ENCODE measurements at places on chromosomes 3 and 15. TPM values are rescaled to one million over a fixed set of nuclear protein-coding genes. Genes with fewer than 3 reads are reported as not detected.
A peak's percentile ranks its signal among the peaks of the same experiment; 100 is the strongest.

DNA sequence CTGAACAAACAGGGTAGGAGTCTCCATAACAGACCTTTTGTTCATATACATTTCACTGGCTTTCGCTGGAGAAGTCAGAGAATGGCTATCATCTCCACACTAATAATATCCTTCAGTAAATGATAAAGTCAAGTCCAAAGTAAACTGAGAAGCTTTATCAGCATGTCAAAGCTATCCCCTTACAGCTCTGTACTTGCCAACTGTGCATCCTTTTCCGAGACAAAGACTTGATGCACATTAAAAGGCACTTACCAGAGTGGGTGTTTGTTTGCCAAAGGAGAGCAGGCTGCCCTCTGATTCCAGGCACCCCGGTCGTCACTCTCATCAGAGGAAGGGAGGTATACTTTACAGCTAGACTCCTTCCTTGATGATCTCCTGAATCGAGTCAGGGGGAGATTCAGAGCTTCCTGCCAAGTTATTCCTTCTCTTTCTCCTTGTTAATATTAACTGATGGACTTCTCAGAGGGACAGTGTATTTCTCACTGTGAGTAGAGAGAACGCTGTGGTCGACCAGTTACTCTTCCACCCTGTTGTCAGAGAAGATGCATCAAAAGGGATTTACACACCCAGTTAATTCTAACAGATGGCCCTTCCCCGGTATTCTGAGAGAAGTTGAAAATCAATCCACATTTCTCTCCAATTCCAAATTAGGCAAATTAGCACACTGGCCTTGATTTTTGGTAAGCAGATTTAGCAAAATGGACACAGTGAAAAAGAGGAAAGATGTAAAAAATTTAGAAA, 504.7 kb upstream of the NR2F2 start:
- no peak for DNase-seq

DNA sequence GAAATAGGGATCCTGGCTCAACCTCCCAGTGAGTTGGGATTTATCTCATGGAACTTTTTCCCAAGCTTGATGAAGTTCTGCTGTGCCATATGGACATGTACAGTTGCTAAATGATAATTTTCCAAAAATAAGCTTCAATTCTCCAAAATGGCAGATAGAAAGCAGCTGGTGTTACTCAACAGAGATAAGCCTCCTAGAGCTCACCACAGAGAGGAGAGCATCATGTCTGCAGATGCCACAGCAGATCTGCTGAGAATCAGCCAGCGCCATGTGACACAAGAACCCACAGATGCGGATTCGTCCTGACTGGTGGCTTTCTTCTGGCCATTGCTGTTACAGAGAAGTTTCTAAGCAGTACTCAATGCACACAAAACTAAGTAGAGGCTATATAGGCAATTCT, 50.6 kb downstream of the AGTR1 start:
- DNase-seq = no peak

- DNase-seq = no peak
Observed at GRCh38 chr3:55673764-55674163, 186.7 kb upstream of the WNT5A start.

DNA sequence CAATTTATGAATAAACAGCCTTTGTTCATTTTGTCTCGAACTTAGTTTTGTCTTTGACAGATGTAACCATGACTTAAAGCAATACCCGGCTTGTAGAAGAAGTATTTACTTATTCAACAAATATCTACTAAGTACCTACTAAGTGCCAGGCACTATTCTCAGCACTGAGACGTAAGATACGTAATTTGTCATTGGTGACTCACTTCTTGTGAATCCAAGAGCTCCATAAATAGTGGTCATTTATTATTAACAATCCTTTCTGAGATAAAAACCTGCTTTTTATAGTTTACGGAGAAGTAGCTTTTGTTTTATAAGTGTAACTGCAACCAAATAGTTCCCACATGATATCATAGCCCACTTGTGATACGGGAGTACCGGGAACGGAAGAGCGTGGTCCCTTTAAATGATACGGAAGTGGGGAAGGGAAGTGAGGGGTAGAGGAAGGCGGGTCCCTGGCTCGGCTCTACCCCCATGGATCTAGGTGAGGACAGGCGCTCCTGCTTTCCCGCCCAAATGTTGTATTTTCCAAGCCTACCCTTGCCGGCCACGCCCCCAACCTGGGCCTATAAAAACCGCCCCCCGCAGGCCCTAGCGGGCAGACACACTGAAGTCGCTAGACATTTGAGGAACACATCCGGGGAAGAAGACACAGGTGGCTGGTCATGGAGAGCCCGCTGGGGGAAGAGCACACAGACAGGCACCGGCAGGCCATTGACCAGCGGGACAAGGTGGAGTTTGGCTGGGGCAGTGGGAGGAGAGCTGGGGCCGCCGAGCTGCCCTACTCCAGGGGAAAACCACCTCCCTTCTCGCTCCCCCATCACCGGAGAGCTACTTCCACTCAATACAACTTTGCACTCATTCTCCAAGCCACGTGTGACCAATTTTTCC, at the start of gene SAMMSON:
Gene SAMMSON, plus strand, starts transcription at position 594 of the 888 bp plus-strand sequence.
- DNase-seq = no peak

- DNase-seq = no peak
Observed at GRCh38 chr3:143604402-143605185, 243.7 kb downstream of the SLC9A9 start.

GRCh38 chr3:19769694-19770093, 164.3 kb downstream of the EFHB start:
- no peak for DNase-seq

DNA sequence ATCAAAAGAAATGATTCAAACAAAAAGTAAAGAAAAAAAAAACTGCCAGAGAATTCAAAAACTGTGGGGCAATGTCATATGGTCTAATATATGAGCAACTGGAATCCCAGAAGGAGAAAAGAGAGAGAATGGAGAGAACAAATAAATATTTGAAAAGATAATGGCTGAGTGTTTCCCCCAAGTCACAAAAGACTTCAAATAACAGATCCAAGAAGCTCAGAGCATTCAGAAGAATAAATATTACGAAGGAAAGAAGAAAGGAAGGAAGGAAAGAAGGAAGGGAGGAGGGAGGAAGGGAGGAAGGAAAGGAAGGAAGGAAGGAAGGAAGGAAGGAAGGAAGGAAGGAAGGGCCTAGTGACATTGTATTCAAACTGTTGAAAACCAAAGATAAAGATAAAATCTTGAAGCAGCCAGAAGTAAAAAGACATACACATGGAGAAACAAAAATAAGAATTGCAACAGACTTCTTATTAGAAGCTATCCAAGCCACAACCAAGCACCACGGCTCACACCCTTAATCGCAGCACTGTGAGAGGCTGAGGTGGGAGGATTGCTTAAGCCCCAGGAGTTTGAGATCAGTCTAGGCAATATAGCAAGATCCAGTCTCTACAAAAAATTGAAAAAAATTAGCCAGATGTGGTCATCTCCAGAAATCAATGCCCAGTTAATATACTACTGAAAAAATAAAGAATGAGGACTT, 118.9 kb upstream of the IGSF10 start:
- DNase-seq = peak; percentile 51

DNA sequence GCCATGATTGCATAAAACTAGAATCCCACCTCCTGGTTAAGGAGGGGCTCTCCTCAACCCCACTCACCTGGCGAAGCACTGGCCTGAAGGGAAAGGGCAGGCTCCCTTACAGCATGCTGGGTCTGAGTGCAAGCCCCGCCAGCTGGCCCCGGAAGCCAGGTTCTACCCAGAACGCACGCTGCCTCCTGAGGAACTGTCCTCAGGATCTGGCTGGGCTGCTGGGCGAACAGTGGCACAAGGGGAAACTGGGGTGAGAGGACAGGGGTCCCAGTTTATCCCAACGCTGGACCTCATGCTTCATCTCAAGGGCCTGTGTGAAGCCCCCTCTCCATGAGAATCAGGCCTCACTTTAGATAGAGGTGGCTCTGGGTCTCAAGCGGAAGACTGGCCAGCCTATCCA, 47.5 kb downstream of the NUP210 start:
- no peak for DNase-seq

- no peak for DNase-seq
Observed at GRCh38 chr3:175989161-175989560, 1130.0 kb downstream of the NAALADL2 start.

DNA sequence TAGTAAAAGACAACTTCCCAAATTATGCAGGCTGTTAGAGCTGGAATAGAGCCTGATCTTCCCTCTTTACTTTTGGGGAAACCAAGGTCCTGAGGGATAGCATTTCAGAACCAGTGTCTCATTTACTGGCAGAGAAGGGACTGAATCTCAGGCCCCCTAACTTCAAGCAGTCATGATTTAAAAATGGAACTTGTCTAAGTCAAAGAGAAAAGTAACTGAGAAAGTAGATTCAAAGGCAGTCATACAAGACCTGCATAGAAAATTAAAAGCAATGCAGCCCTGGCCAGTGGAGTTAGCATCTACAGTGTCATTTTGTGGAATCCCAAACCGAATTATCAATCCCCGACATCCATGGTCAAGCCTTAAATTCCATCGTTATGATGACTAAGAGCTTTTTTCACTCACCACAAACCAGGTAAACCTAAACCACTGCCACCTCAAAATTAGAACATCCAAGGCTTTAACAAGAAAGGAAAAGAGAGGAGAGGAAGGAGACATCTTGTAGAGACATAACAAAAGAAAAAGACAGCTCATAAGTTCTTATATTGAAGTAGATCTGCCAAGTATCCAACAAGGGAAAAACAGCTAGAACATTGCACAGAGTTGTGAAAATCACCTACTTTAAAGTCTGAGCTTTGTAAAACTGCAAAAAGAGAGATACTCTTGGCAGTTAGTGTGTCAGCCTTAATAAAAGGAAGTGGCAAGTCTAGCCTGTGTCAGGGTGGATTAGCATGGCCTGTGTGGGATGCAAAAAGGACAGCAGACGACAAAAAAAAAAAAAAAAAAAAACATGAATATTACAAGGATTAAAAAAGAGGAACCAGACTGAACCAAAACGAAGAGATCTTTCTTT, 54.1 kb upstream of the CCR2 start:
- no peak for DNase-seq

- no peak for DNase-seq
Observed at GRCh38 chr3:851098-851790, 241.6 kb upstream of the CNTN6 start.

DNA sequence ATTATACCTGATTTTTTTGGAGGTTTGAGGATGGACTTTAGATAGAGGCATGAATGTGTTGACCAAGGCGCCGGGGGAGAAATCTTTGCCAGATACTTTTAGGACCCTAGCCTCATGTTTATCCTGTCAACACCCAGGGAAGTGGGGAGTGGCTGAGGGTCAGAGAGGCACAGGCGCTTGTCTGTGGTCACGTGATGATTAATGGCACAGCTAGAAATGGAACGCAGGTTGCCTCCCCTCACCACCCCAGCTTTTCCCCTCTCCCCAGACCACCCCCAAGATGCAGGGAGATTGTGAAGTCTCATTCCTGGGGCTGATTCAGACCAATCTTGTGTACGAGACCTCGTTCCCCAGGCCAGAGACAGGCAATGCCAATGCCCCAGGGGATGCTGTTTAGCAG, 218.4 kb upstream of the LINGO1 start:
- DNase-seq = no peak

- no peak for DNase-seq
Observed at GRCh38 chr3:105996781-105997180, 128.0 kb upstream of the CBLB start.

DNA sequence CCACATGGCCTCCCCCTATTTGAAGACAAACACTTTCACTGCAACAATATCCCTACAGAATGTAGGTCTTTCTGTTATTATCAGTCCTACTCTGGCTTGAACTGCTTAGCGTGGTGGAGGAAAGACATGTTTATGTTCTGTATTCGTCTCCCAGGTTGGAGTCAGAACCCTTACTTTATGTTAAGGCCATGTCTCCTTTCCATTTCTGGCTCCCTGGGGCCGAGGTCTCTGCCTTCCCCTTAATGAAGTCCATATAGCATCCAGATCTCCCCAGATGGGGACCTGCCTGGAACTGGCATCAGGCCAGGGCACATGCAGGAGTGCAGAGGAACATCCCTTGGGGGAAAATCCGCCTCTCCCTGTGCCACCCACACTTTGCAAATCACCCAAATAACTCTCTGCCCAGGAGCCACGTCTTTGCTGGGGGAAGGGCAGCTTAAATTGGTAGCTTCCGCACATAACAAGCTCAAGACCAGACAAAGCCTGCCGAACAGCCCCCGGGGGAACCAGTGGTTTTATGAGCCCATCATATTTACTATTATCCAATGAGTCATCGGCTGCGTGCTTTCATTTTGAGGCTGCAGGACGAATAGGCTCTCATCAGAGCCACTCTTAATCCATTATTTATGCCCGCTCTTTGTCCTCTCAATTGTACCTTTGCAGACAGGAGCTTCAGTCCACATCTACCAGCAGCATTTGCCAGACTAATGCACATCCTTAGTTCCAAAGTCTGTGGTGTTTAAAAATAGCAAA, 237.0 kb downstream of the UACA start:
- DNase-seq = peak; percentile 87

DNA sequence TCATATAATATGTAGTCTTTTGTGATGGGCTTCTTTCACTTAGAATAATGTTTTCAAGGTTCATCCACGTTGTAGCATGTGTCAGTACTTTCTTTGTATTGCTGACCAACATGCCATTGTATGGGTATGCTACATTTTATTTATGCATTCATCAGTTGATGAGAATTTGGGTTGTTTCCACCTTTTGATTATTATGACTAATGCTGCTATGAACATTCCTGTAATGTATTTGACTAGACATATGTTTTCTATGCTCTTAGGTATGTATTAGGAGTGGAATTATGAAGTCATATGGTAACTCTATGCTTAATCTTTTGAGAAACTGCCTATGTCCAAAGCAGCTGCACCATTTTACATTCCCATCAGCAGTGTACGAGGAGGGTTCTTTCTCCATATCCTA, 3.2 kb upstream of the PODXL2 start:
- DNase-seq = no peak

DNA sequence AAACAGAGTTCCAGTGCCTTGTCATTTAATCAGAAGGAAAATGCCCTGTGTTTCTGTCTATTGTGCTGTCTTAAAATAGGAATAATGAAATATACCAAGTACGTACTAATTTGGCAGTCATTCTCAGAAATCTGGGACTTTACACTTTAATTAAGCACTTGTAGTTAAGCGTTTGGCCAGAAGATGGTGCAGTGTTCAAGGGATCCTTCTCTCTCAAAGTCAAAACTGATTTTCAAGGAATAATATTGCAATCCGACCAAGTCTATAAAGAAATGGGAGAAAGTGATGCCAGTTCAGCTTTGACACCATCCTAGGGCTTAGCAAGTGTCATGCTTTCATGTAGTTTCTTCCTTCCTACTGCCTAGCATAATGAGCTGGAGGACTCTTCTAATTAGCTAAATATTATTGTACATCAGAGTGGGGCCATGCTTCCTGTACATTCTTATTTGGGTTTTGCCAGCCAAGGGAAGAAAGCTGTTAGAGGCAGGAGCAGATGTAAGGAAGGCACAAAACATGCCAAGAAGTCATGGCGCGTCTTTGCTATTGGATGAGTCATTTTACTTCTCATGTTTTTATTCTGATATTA, 64.8 kb downstream of the SAMMSON start:
- peak; percentile 22 for DNase-seq

GRCh38 chr3:25910997-25911396, 121.1 kb downstream of the OXSM start:
- DNase-seq = no peak

- no peak for DNase-seq
Observed at GRCh38 chr15:64443747-64444621, 16.4 kb upstream of the ZNF609 start.

Gene TMOD2
- 6.6 TPM for total RNA-seq

Gene OR5K2
- total RNA-seq = not detected

Gene DNASE1L3
- 0.76 TPM for total RNA-seq

Gene IVD
- 5.9 TPM for total RNA-seq

Gene KBTBD13
- not detected for total RNA-seq

Gene BSN
- 0.11 TPM for total RNA-seq

Gene OXTR
- total RNA-seq = not detected

Gene CCDC39
- total RNA-seq = 0.13 TPM

Gene CA12
- 144 TPM for total RNA-seq

Gene THBS1
- total RNA-seq = 158 TPM

Gene CCR1
- total RNA-seq = 3.0 TPM

All from lower leg skin (tissue), 4 donors.